CD14-positive monocyte (primary cell): ENCODE measurements at places on chromosomes 11 and 22. TPM values are rescaled to one million over a fixed set of nuclear protein-coding genes. Genes with fewer than 3 reads are reported as not detected.

GRCh38 chr11:10920205-10920604, 62.4 kb upstream of the ZBED5 start:
- peak; percentile 80 for DNase-seq
- no peak overlapping the region for H3K27ac ChIP-seq
- H3K4me3 ChIP-seq: peak overlapping the region; percentile 27
- H3K36me3 ChIP-seq: no peaks in the 10 kb centered on the region

DNA sequence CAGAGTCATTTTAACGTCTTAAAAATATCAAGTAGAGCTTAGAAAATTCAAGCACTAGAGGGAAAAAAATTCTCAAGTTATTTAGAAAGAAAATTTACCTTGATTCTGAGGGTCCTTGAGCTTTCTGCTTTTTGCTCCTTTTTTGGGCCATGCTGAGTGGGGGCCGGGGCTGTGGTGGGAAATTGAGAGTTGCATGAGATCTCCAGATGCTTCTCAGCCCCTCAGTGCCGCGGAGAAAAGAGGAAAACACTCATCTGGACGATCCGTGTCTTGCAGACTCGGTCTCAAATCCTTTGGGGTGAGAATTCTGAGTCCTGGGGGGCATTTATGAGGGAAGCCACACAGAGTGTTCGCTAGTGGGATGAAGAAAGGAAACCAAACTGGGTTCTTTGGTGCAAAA, 700.8 kb downstream of the TBC1D22A start:
- H3K36me3 ChIP-seq: no peaks in the 10 kb centered on the region
- H3K27ac ChIP-seq: no peak overlapping the region
- no peaks in the 10 kb centered on the region for H3K27me3 ChIP-seq
- no peak overlapping the region for H3K4me3 ChIP-seq
- H3K4me1 ChIP-seq: no peaks in the 10 kb centered on the region
- no peak for DNase-seq

DNA sequence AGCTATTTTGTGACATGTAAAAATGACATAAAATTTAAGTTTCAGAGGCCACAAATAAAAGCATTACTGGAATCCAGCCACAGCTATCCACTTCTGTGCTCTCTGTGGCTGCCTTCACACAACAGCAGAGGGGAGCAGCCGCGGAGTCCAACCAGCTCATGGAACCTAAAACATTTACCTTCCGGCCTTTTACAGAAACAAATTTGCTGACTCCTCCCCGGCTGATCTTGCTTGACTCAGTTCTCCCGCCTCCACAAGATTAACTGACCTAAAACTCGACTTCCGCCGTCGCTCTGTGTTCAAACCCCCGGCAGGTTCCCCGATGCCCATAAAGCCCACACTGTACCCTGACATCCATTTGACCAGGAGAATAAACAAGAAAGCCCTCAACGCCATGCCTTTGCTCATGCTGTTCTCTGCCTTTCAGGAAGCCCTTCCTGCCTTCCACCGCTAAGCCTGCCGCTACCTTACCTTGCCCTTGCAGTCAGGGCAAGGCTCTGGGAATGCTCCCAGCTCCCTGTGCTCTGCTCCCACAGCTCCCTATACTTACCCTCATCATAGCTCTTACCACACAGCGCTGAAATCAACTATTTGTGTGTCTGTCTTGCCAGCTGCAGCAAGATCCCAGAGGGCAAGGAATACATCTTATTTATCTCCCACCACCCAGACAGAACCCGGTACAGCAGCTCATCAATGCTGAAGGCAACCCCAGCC, 35.4 kb downstream of the MICAL3 start:
- H3K27ac ChIP-seq: no peak overlapping the region
- H3K36me3 ChIP-seq: no peaks in the 10 kb centered on the region
- H3K4me1 ChIP-seq: no peaks in the 10 kb centered on the region
- no peaks in the 10 kb centered on the region for H3K27me3 ChIP-seq
- H3K4me3 ChIP-seq: no peak overlapping the region

- peaks cover 30% of the 10 kb centered on the region for H3K4me1 ChIP-seq
- no peak for DNase-seq
- H3K36me3 ChIP-seq: peaks cover 42% of the 10 kb centered on the region
- no peak overlapping the region for H3K4me3 ChIP-seq
Observed at GRCh38 chr11:66845876-66846212, 2.6 kb downstream of the RCE1 start.

The BACE1 gene
- 3.1 TPM for polyA plus RNA-seq
